ENCODE measurements at places on chromosomes 6 and 20.

- DNase-seq: no peak
Measured at GRCh38 chr6:21441386-21441785, 152.2 kb upstream of the SOX4 start.

GRCh38 chr6:25959890-25960536 is 2.6 kb upstream of the TRIM38 start:
- DNase-seq: peak; percentile 34

- DNase-seq: no peak
Measured at GRCh38 chr20:63672666-63673065, 14.6 kb downstream of the RTEL1 start.

- DNase-seq: no peak
Measured at GRCh38 chr6:164258421-164258820, 843.9 kb downstream of the QKI start.

DNA sequence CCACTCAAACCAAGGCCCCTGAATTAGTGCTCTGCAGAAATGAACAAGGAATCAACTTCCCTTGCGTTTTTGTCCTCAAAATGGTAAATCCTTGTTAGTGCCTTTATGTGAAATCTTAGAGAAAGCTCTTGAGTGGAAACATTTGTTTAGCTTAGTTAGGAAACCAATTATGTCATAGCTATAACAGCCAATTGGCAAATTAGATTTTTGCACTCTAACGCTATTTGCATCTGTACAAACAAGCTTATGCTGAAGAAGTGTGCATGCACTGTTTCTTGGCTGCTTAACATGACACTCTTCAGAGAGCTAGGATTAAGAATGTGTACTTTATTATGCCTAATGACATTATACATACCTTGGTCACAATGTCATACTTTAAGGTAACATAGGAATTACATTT is 622.6 kb upstream of the SLC35B3 start:
- no peak for DNase-seq

DNA sequence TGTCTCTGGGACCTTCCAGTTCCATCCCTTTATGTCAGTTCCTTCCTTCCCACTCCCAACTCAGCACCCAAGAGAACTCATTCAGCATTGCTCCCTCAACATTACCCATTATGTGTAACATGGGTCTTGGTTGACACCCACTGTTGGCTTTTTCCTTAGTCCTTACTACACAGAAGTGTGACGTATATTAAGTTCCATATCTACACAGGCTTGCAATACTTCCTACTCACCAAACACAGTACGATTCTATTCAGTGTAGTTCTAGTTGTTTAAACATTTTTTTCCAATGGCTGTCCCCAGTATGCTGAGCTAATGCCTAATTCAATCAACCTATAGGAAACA is 37.7 kb downstream of the ARHGAP18 start:
- no peak for DNase-seq

GRCh38 chr20:32201977-32202363 is 5.6 kb downstream of the PLAGL2 start:
- DNase-seq: no peak

DNA sequence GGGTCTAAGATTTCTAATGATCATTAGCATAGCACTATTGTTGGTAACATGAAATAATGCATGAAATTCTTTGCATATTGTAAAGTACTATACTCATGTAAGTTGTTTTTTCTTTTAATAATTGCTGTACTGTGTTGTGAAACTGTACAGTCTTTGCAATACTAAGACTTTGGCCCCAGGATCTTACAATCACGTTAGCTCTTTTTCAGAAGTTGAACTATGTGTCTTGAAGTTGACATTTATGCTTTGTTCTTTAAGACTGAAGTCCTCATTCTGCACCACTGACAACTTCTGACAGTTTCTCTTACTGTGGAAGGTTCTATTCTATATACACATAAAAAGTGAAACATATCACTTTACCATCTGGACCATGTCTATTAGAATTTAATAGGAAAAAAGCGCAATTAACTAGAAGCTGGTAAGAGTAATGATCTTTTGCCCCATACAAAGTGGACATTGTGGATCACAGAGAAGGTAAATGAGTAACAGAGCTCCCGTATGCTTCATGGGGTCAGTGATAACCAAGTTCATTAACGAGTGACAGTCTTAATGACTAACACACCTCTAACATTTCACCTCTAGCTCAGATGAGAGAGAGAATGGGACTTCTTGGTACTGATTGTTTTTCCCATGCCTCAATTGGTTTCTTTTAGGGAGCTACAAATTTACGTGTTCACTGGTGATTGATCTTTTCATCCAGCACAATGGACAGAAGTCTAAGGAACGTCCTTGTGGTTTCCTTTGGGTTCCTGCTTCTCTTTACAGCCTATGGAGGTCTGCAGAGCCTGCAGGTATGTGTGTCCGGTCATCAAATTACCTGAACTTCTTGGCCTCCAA is at the start of gene UNC93A:
UNC93A (plus strand) TSS at position 530 of the 837 bp plus-strand sequence; CDS start at position 705, 175 bp downstream.
- peak; percentile 16 for DNase-seq

DNA sequence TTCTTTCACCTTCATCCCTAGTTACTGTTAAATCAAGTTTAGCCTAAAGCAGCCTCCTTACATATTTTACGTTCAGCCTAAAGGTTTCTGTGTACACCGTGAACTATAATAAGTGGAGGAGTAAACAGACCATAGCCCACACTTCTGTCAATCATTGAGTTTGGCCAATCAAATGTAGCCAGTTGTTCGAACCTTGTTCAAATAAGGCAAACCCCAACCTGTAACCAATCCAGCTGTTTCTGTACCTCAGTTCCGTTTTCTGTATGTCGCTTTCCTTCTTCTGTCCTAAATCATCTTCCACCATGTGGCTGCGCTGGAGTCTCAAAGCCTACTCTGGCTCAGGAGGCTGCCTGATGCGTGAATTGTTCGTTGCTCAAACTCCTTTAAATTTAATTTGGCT is 1.8 kb upstream of the FBXO30 start:
- no peak for DNase-seq

DNA sequence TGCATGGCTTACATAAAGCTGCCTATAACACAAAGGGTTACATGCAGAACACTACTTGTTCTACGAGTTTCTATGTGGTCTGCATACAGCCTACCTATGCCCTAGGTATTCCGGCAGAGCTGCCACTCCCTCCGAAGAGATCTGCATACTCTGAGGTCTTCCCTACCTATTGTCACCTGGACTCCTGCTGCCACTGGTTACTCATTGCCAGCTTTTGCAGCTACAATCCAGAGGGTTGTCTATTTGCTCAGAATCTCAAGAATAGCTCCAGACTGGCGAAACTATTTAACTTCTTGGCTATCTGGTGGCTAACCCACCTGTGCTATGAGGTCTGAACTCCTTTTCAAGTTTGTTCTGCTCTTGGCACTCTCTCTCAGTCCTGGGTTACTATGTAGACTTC is 323.3 kb downstream of the BMP2 start:
- peak; percentile 49 for DNase-seq

- no peak for DNase-seq
Measured at GRCh38 chr6:40542175-40542764, 44.9 kb downstream of the LRFN2 start.

DNA sequence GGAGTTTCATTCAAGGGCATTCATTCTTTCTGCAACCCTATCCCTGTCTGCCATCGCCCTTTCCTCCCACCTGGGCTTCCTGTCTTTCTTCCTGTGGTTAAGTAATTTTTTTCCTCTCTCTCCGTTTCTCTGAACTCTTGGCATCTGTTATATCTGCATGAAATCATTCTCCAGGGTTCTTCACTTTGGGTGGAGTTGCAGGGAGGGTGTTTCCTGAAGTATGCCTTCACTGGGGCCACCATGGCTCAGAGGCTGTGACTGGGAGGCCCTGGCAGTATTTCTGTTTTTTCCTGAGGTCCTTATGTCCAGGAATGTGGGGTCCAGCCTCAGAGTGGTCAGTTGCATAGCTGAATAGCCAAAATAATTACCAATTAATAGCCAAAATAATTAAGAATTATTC is 137.2 kb downstream of the SLC35F1 start:
- DNase-seq: no peak

DNA sequence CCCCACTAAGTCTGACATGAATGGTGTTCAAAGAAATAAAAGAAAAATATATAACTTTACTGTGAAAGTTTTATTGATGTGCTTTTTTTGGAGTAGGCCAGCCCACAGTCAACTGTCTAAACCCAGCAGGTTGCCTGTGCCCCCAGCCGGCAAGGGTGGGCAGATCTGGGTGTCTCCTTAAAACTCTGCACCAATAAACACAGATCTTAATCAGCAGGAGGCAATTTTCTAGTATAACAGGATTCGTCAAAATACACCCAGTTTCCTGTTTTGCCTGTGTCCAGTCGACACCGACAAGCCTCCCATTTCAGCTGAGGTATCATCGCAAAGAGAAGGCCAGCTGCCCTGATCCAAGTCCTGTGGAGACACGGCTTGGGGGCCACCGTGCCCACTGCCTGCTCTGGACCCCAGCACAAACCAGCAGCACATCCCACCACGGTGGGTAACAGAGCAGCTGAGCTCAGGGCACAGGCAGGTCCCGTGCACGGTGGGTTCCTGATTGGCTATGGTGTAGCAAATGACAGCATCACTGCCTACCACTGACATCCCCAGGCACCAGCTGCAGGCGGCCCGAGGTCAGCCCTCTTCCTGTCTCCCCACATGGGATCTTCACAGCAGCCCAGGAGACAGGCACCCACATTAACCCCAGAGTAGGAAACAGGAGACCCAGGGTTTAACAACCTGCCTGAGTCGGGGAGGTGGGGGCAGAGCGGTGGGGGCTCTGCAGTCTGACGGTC is 15.7 kb downstream of the BMP7 start:
- DNase-seq: no peak

DNA sequence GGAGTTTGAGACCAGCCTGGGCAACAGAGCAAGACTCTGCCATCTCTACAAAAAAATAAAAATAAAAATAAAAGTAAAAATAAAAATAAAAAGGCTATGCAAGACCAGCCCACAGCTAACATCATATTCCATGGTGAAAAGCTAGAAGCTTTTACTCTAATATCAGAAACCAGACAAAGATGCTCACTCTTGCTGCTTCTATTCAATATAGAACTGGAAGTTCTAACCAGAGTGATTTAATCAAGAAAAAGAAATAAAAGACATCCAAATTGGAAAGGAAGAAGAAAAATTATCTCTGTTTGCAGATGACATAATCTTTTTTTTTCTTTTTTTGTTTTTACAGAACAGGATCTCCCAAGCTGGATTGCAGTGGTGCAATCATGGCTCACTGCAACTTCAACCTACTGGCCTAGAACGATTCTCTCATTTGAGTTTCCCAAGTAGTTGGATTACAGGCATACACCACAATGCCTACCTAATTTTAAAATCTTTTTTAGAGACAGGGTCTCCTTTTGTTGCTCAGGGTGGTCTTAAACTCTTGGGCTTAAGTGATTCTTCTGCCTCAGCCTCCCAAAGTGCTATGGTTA is 100.7 kb upstream of the JAG1 start:
- DNase-seq: no peak

DNA sequence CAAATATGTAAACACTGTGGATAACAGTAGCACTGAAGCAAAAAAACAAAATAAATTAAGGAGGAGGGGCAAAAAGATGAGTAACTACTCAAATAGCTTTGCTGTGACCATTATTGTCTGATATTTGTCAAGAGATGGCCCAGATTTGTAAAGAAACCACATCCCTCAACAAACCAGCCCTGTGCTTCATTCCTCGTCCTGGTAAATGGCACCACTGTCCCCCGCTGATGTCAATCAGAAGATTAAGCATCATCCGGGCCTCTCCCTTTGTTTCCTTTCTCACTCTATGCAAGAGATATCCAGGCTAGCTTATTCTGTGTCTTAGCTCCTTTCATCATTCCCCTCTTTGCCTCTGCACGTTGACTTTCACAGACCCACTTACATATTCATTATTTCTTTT is 259.0 kb downstream of the SYNE1 start:
- peak; percentile 36 for DNase-seq

DNA sequence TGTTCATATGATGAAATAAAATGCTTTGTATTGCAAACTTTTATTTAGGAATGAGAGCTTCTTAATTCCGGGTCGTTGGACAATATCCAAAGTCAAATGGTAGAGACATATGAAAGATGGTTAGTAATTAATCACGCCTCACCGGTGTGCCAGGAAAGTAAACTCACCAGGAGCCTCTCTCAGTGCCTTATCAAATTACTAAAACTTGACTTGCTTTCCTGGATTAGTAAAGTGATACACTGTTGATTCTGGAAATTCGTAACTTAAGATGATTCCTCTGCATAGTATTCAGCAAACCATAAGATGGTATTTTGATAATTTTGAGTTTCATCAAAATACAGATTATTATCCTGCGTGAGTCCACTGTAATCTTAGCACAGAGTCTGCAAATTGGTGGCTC is 115.2 kb downstream of the PAX1 start:
- no peak for DNase-seq

GRCh38 chr6:30260036-30260504 is 46.9 kb upstream of the TRIM26 start:
- no peak for DNase-seq

GRCh38 chr6:46184114-46184513 is 13.3 kb upstream of the ENPP5 start:
- DNase-seq: peak; percentile 87

DNA sequence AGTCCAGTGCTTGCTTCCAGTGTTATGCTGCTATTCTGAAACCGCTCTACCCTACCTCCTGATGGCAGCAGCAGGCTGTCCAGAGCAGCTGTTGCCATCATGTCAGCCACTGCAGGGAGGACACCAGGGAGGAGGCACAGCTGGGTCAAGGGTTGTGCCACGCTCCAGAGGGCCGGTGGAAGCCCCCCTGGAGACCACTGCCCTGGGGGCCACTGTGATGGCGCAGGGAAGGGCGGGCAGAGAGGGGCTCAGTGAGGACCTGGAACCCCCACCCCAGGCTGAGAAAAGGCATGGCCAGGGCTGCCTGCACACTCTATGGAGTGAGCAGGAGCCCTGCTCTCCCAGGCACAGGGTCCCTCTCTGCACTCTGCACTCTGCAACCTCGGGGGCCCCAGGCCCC is 271.3 kb upstream of the BTBD3 start:
- DNase-seq: no peak

DNA sequence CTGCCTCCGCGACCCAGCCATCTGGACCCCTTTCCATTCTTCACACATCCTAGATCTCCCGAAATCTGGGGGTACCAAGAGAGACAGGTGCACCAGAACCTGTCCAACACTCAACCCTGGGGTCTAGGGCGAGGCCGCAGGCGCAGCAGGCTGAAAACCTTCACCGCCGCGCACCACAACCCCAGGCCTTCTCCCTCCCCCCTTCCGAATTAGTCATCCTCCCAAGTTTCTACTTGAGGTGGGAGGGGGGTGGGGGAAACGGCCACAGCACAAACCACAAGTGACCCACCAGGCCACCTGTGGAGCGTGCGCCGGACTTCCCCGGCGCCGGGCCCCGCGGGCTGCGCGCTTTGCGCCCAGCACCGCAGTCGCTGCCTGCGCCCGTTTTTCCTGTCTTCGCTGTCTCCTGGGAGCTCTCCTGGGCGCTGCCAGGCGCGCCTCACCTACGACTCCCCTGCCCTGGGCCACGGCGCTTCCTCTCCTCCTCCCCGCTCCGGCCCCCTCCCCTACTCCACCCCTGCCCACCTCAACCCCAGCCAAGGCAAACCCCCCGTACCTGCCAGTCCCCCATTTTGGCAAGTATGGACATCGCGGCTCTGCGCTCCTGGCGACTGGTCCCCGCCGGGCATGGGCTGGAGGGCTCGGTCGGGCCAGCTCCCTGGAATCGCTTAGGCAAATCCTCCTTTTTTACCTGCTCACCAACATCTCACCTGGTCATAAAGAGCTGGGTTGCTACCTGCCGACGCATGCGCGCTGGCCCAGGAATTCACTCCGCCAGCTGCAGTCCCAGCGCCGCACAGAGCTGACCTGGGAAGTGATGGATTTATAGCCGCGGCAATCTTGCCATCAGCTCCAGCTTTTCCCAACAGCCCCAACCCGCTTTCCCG is 4.2 kb upstream of the TFAP2A start:
- DNase-seq: peak; percentile 71

- DNase-seq: no peak
Measured at GRCh38 chr20:14445902-14446301, 108.5 kb upstream of the FLRT3 start.

- DNase-seq: no peak
Measured at GRCh38 chr6:36327919-36328236, 8.8 kb downstream of the BNIP5 start.

Measured in renal cortical epithelial cell (primary cell).